Endodermal cell (in vitro differentiated cells): ENCODE measurements at places on chromosomes 5 and 9.

DNA sequence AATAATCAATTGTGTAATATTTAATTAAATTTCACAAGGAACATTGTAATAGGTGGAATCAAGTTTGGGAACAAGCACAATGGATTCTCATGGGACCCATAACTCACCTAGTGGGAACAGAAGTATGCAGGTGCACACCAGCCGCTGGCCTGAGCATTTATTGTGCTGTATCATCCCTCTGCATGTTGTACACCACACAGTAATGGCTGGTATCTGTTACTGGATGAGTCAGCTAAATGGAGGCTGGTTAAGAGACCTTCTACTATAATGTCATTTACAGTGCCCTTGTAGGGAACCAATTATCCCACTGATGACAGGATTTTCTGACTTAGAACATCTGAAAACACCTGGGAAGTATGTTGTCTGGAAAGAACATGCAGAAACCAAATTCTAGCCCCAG, 3.2 kb upstream of the MAP3K1 start:
- no peak for DNase-seq

DNA sequence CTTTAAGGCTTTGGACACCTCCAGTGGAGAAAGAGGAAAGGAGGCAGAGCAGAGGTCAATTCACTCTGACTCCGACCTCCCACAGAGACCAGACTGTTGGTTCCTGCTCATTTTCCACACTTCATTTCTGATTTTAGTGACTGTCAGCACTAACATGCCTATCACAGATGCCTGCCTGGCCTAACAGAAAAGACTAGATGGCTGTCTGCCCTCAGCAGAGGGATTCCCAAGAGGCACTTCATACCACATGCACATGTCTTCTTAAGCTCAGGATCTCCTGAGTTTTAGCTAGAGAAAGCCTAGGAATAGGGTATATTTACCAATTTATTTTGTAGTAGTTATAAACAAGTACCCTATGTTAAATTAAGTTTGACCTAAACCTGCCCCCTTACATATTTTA, 336.0 kb downstream of the ENC1 start:
- no peak for DNase-seq

- DNase-seq: no peak
Observed at GRCh38 chr5:174542471-174542870, 181.9 kb upstream of the MSX2 start.

DNA sequence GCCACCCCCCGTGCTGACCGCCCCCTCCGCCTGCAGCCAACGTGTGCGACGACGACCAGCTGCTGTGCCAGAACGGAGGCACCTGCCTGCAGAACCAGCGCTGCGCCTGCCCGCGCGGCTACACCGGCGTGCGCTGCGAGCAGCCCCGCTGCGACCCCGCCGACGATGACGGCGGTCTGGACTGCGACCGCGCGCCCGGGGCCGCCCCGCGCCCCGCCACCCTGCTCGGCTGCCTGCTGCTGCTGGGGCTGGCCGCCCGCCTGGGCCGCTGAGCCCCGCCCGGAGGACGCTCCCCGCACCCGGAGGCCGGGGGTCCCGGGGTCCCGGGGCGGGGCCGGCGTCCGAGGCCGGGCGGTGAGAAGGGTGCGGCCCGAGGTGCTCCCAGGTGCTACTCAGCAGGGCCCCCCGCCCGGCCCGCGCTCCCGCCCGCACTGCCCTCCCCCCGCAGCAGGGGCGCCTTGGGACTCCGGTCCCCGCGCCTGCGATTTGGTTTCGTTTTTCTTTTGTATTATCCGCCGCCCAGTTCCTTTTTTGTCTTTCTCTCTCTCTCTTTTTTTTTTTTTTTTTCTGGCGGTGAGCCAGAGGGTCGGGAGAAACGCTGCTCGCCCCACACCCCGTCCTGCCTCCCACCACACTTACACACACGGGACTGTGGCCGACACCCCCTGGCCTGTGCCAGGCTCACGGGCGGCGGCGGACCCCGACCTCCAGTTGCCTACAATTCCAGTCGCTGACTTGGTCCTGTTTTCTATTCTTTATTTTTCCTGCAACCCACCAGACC, 80.2 kb downstream of the NTNG2 start:
- no peak for DNase-seq

- no peak for DNase-seq
Observed at GRCh38 chr5:159775890-159776289, 140.4 kb upstream of the ADRA1B start.

DNA sequence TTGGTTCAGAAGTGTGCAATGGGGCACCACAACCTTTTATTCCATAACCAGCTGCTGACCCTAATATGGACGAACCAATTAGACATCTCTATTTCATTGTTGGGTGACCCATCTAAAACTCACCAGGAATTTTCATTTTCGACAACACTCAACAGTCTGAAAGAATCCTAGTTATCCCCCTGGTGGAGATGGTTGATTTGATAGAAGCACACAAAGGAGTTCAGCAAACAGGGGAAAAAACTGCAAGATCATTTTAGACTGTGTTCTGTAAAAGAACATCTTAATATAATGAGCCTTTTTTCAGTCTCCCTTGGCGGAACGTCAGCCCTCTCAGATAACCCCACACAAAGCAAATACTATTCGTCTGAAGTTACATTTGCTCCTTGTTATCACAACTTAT, 367.4 kb downstream of the KIAA0825 start:
- DNase-seq: no peak

GRCh38 chr5:157613385-157614245, 38.0 kb upstream of the ADAM19 start:
- DNase-seq: no peak

GRCh38 chr5:74521401-74521800, 119.1 kb downstream of the ENC1 start:
- no peak for DNase-seq

GRCh38 chr5:172944741-172945140, 14.5 kb upstream of the RPL26L1 start:
- no peak for DNase-seq

DNA sequence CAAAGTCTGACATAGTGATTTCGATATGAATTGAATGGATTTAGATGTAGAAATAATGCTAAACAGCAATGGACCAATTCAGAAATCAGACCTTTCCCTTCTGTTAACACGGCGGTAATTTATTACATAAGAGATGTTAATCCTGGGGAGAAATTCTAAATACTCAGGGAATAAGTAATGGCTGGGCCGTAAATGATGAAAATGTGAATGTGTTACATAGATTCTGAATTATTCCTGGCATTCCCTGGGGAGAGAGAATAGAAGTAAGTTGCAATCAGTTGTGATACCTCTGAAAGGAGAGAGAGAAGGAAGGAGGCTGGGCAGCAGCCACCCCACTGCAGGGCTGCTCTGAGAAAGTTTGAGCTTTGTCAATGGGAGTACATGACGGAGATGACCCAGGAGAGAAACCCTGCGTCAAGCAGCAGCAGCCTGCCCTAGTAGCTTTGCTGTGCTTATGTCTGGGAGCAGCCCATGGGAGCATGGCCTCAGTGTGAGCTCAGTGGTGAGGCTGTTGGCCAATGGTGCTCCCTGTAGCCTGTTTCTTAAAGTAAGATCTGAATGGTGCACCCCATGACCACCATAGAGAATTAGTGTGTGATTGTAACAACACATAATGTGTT, 420.1 kb downstream of the MTRR start:
- DNase-seq: no peak

- DNase-seq: no peak
Observed at GRCh38 chr9:37534901-37535300, 41.3 kb downstream of the FBXO10 start.

DNA sequence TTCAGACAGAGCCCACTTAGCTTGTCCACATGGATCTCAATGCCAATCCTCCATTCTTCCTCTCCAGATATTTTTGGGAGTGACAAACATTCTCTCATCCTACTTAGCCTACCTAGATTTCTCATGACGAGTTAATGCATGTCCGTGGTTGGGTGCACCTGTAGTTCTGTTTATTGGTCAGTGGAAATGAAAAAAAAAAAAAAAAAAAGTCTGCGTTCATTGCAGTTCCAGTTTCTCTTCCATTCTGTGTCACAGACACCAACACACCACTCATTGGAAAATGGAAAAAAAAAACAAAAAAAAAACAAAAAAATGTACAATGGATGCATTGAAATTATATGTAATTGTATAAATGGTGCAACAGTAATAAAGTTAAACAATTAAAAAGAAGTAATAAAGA, 59.0 kb downstream of the BASP1 start:
- no peak for DNase-seq
